AG04450 (cell line): ENCODE measurements at places on chromosomes 16 and 17. TPM values are rescaled to one million over a fixed set of nuclear protein-coding genes. Genes with fewer than 3 reads are reported as not detected.

The NLRC3 gene
- not detected in 2 replicates for polyA plus RNA-seq

The COX11 gene
- 27.8 and 31.5 TPM in 2 replicates for polyA plus RNA-seq

The ATP1B2 gene
- polyA plus RNA-seq = 0.05 and 0.11 TPM in 2 replicates

DNA sequence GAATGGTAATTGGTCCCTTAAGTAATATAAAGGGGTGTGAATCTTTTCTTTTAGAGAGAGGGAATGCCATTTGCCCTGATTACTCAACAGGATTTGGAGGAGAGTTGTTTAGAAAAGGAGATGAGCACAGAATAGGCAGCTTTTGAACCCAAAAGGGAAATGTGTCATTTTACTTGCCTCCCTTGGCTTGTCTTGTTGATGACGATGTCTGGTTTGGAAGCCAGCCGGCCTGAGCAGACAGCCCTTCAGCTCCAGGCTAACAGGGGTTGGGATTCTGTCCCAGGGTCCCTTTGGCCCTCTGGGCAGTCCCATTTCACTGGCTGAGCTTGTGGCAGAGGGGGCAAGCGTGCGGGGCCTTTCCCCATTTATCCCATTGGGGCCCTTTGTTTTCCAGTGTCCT is 22.3 kb upstream of the PRKAR1A start:
- no peak for DNase-seq

DNA sequence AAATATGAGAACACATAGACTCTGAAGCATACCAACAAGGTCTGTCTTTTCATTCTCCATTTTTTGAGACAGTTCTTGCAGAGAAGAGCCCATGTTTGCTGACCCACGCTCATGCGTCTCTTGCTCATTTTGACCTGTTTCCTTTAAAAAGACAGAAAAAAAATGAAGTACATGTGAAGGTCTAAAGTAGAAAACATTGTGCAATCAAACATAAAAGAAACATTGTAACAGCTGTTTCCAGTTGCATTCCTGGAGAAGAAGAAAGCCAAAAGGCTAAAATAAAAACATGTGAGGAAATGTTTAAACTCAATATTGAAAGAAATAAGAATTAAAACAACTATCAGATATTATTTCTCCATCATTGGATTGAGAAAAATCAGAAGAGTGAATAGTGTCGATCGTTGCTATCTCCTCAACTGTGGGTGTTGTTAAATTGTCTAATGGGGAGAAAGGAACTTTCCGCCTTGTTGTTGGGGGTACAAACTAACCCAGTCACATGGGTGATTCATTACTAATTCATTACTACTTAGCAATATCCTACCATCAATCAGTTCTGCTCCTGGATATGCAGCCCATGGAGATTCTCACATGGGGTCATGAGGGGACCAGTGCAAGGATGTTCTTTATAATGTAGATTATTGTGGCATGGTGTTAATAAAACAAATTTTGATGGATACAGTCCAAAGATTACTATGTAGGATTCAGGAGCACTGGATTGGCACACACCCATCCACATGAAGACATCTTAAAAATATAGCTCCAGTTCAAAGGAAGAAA is 9.5 kb downstream of the ABCA9 start:
- peak; percentile 16 for DNase-seq
